CD4-positive, alpha-beta T cell (primary cell): ENCODE measurements at places on chromosomes 12 and 14. TPM values are rescaled to one million over a fixed set of nuclear protein-coding genes. Genes with fewer than 3 reads are reported as not detected.

DNA sequence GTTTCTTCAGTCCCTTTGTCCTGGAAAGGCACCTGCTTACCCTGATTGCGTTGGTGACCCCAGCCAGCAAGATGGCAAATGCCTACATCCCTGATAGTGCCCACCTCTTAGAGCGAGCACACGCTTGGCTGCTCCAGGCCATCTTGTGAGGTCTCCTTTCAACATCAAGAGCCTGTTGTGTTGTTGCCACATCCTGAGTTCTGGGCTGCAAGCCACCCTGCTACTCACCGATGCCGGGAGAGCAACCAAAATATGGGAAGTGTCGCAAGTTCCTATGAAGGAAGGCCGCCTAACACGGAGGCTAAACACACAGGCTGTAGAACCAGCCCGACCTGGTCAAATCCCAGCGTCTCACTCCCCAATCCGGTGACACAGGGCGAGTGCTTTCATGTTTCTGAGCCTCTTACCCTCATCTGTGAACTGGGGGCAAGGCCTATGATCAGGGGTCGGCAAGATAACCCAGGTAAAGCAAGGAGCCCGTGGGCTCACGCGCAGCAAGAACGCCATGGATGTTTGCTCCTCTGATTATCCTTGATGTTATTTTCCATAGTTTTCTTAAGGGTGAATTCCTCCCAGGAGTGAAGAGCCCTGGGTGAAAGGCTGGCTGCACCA lies 98.4 kb downstream of the LGMN start:
- H3K36me3 ChIP-seq: no peaks in the 10 kb centered on the region
- peak overlapping the region; percentile 90 for H3K27ac ChIP-seq
- DNase-seq: no peak
- no peak overlapping the region for H3K4me3 ChIP-seq
- peaks cover 93% of the 10 kb centered on the region for H3K4me1 ChIP-seq

DNA sequence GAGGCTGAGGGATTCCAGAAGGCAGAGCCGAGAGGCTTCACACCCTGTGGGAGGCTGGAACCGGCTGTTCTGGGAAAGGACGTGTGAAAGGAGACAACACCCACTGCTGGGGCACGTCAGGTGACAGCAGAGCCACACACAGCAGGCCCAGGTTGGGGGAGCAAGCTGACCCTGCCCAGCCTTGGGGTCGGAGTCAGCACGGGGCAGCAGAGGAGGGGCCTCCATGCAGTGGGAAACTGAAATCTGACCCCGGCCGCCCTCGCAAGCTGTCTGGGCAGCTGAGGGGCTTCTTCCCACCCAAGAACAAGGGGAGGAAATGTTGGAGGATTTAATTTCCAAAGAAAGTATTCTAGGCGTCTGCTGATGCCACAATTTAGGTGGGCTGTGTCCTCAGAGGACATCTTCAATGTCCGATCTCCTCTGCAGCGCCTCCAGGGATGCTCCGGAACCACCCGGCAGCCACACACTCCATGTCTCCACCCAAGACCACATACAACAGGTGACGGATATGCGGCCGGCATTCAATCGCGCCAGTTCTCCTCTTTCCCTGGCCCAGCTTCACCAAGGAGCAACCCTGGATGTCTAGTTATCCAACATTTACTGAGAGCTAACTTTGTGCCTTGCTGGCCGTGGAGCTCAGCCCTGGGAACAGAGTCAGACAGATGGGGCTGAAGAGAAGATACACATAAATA lies 30.7 kb downstream of the SNRNP35 start:
- H3K27me3 ChIP-seq: no peaks in the 10 kb centered on the region
- H3K4me3 ChIP-seq: no peak overlapping the region
- no peaks in the 10 kb centered on the region for H3K36me3 ChIP-seq
- H3K4me1 ChIP-seq: peaks cover 16% of the 10 kb centered on the region
- no peak overlapping the region for H3K27ac ChIP-seq

DNA sequence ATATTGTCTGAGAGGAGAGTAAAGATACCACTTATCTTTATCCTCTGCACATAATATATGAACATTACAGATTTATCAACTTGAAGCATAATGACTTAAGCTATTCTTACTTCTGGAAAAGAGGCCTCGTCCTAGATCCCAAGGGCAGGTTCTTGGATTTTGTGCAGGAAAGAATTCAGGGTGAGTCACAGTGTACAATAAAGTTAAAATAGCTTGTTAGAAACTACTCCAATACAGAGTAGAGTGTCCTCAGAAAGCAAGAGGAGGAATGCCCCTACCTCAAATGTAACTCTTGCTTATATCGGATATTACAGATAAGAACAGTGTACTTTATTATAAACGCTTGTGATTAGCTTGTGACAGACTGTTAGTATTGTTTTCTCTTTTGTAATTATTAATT lies 41.9 kb upstream of the ABCC9 start:
- H3K27ac ChIP-seq: no peak overlapping the region
- H3K27me3 ChIP-seq: peaks cover 2% of the 10 kb centered on the region
- H3K4me1 ChIP-seq: no peaks in the 10 kb centered on the region
- H3K36me3 ChIP-seq: no peaks in the 10 kb centered on the region
- no peak for DNase-seq
- no peak overlapping the region for H3K4me3 ChIP-seq

DNA sequence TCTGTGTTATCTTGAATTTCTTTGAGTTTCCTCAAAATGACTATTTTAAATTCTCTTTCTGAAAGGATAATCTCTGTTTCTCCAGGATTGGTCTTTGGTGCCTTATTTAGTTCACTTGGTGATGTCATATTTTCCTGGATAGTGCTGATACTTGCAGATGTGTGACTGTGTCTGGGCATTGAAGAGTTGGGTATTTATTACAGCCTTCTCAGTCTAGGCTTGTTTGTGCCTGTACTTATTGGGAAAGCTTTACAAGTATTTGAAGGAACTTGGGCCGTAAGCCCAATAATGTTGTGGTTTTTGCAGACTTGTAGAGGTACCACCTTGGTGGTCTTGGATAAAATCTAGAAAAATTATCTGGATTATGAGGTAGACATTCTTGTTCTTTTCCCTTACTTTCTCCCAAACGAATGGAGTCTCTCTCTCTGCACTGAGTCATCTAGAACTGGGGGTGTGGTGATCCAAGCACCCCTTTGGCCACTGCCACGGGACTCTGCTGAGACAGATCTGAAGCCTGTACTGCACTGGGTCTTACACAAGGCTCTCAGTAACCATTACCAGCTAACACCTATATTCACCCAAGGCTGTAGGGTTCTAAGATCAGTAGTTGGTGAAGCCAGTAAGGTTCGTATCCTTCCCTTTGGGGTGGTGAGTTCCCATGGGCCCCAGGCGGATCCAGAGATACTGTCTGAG lies 703.7 kb upstream of the MGAT4C start:
- H3K4me3 ChIP-seq: no peak overlapping the region
- no peak overlapping the region for H3K27ac ChIP-seq
- no peaks in the 10 kb centered on the region for H3K27me3 ChIP-seq
- DNase-seq: no peak
- H3K4me1 ChIP-seq: no peaks in the 10 kb centered on the region
- H3K36me3 ChIP-seq: no peaks in the 10 kb centered on the region

- peaks cover 3% of the 10 kb centered on the region for H3K4me1 ChIP-seq
- H3K27me3 ChIP-seq: no peaks in the 10 kb centered on the region
- DNase-seq: no peak
- no peaks in the 10 kb centered on the region for H3K36me3 ChIP-seq
Observed at GRCh38 chr14:31934767-31935266, 142.3 kb upstream of the ARHGAP5 start.

GRCh38 chr14:33707716-33708115 lies 243.2 kb downstream of the EGLN3 start:
- H3K4me1 ChIP-seq: no peaks in the 10 kb centered on the region
- H3K27ac ChIP-seq: no peak overlapping the region
- no peaks in the 10 kb centered on the region for H3K36me3 ChIP-seq
- H3K4me3 ChIP-seq: no peak overlapping the region
- DNase-seq: no peak

Gene KRT73
- 69.7 TPM for total RNA-seq

Gene SMCO3
- total RNA-seq: not detected

Gene CHGA
- not detected for total RNA-seq
